ENCODE measurements at places on chromosomes 1 and 21.
A peak's percentile ranks its signal among the peaks of the same experiment; 100 is the strongest.

- no peak for DNase-seq
Measured at GRCh38 chr1:42691157-42691498, 8.9 kb downstream of the YBX1 start.

DNA sequence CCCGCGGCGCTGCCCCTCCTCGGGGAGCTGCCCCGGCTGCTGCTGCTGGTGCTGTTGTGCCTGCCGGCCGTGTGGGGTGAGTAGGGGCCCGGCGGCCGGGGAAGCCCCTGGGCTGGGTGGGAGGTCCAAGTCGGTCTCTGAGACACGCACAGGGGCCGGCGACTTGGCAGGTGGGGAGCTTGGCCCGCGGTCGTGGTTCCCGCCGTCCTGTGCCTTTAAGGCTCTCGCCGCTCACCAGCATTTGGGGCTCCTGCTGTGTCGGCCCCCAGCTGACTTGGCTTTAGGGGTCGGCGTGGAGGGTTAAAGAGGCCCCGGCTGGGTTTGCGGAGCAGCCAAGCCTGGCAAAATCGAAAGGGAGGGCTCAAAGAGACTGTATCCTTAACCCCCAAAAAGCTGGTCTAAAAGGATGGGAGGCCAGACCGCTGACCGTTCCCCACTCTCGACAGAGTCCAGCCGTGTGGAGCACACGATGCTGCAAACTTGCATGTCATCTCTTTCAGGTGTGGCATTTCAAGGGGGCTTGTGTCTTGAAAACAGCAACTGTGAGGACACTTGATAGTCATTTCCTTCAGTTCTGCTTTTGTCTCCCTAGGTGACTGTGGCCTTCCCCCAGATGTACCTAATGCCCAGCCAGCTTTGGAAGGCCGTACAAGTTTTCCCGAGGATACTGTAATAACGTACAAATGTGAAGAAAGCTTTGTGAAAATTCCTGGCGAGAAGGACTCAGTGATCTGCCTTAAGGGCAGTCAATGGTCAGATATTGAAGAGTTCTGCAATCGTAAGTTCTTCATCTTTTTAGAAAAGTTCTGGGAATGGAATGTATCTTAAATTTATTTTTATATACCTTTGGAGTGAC is 540 bp downstream of the CD55 start:
- peak; percentile 3 for DNase-seq

DNA sequence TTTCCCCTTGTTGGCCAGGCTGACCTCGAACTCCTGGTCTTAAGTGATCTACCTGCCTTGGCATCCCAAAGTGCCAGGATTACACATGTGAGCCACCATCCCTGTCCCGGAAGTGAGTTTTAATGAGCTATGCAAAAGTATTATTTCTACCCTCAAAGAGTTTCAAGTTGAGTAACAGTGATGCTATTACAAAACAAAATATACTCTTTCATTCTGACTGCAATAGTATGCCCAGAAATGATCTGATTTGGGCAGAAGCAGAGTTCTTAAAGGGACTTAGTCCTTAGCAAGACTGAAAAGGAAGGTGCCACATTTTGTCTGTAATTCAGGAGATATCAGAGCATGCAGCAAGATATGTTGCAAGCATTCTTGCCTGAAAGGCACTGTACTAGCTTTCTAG is 375.4 kb downstream of the NUF2 start:
- no peak for DNase-seq

- DNase-seq = no peak
Measured at GRCh38 chr1:66648901-66649595, 103.2 kb upstream of the DYNLT5 start.

DNA sequence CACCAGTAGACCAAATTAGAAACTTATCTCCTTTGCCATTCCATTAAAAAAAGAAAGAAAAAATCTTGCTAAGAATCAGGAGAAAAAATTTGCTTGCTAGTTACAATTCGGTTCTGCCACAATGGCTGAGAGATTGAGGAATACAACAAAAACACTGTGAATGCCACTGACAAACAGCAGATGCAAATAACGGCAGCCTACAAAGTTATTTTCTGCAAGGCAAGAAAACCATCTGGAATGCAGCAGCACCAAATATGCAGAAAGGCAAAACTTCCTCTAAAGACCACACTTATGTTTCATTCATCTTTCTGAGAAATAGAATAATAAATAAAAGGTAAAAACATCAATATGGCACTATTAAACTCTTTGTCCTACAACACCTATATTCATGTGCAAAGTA is 75.7 kb downstream of the ENAH start:
- no peak for DNase-seq

DNA sequence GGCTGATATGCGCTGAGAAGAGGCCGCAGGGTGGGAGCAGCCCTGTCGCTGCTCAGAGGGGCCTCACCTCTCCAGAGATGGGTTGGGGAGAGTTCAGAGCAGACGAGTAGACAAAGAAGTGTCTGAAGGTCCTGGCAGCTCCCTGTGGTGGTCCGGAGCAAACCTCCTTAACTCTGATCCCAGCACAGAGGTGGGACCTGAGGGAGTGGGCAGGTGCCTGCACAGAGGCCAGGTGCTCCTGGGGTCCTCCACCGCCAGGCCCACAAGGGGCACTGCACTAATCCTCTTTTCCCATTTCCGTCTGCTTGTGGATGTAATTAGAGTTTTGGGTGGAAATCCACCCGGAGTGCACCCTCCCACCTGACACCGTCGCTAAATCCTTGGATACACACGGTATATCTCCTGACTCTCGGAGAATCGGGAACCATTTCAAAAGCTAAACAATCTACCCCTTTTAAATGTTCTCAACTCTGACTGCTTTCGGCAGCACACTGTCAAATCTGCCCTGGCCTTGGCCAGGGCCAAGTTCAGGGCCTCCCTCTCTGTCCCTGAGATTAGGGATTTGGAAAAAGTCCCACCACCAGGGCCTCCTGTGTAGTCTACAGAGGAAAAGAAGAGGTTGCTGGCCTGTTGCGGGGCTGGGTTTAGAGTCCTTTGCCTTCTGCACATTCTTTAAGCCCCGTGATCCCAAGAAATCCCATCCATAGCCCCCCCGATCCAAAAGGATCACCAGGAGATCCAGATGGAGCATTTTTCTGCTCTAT is 22.4 kb downstream of the CASZ1 start:
- DNase-seq = no peak

DNA sequence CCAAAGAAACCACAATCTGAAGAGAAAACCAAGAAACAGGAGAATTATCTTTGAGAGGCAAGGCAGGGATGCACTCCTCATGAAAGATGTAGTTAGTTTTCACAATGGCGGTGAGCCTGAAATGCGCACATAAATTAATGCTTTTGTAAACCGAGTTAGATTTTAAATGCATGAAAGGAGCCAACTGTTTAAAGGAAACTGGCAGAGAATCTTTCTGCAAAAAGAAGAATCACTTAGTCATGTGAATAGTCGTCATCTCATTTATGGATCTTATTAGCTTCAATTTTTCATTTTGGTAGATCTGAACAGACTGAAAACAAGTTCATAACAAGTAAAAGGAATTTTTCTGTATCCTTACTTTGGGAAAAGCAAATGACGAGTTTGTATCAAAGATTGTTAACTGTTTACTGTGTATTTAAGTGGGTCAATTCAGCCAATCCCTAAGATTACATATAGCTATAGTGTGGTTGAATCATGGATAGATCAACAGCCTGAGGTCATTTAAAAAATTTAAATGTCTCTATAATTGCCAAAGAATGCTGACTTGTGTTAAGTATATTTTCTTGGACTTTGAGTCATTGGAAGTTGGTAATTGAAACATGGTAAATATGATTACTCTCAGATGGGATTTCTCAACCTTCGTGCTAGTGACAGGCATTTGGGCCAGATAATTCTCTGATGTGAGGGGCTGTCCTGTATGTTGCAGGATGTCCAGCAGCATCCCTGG is 226.6 kb upstream of the KAZN start:
- no peak for DNase-seq

GRCh38 chr1:11831945-11832725 is 15.4 kb downstream of the NPPA start:
- DNase-seq = no peak

- DNase-seq = no peak
Measured at GRCh38 chr1:172342584-172343239, 77.8 kb upstream of the C1orf105 start.

- no peak for DNase-seq
Measured at GRCh38 chr1:7050751-7051665, 265.8 kb downstream of the CAMTA1 start.

DNA sequence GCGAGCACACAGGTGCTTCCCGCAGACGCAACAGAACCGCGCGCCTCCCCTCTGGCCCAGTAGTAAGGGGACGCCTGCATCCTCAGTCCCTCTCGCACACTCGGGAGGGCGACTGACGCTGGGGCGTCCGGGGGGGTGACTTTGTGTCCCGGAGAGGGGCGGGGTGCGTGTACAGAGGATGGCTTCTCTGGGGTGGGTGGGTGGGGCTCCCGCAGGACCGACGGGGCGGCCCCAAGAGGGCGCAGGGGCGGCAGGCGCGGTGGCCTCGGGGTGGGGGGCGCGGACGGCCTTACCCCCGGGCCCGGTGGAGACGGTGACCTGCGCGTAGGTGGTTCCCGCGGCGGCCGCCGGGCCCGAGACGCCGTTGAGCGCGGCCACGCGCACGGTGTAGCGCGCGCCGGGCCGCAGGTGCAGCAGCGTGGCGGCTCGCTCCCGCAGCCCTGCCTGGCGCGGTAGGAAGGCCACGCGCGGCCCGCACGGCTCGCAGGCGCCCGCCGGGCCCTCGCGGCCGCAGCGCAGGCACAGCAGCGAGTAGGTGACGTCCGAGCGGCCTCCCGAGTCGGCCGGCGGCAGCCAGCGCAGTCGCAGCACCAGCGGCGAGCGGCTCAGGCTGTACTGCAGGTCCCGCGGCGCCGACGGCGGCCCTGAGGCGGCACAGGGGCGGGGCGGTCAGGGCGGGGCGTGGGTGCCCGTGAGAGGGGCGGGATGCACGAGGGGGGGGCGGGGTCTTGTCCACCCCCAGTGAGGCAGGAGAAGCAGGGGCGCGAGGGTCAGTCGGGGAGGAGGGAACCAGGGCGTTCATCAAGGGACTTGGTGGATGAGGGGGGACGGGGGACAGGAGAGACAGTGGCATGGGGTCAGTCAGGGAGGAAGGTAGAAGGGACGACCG is 12.1 kb downstream of the EPHA10 start:
- DNase-seq = peak; percentile 48

DNA sequence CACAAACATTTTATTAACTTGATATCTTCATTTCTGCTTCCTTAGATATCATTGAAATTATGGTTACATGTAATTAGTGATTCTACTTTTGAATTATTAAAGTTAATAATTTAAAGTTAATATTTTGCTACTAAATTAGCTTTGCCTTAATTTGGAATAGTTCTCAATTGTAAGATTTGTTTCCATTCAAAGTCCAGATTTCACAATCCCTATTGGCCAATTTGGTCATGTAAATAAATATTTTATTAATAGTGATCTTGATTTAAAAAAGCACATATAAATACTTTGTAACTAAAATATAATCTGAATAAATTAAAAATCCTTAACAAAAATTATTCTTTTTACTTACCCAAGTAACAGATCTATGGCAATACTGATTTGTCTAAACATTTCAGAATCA is 1558.6 kb downstream of the NCAM2 start:
- no peak for DNase-seq

DNA sequence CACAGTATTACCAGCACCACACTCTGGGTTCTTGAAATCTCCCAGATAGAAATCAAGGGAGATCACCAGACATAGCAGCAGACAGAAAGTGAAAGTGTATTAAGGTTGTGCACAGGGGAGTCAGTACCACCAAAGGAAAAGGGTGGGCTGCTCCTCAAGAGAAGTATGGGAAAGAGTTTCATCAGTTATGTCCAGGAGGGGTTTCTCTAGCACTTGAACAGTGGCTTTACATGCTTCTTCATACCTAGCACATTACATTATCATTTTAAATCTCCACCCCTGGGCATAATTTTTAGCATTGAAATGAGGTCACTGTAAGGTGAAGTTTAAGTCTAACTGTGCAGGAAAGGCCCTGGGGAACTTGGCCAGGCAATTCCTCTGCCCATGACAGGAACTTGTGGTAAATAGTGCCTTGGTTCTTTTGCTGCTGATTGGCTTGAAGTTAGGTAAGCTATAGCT is 601.0 kb downstream of the NUF2 start:
- DNase-seq = no peak

DNA sequence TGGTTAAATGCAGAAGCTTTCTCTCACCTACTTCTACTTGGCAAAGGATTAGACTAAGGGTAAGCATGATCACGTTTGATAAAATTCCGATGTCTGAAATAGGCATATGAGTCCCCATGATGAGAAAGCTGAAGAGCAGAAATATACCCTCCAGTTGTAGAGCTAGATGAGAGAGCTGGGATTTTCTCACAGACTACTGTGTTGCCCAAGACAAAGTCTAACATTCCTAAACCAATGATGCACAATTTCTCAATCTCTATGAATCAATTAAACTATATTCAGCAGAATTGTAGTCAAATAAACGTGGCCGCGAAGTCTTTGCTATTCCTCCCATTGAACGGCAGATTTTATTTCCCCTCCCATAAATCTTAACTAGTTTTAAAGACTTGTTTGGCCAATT is 699.2 kb downstream of the KCNT2 start:
- no peak for DNase-seq

DNA sequence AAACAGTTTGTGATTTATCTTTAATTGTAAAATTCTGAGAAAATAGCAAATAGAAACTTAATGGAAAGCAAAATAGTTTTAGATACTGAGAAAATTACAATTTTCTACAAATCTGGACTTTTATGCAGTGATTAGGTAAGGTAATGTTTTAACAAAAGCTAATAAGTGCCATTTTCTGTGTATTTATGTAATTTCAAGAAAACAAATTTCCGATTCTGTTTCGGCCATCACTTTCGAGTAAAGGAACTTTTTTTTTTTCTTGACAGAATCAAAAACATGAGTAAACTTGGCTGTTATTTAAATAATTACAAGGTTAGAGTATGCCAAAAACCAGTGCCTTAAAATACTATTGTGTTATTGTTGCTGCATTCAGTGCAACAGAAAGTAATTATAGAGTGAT is 280.4 kb upstream of the C1orf105 start:
- DNase-seq = no peak
